Foreskin keratinocyte (primary cell): ENCODE measurements at places on chromosomes 6 and 20. TPM values are rescaled to one million over a fixed set of nuclear protein-coding genes. Genes with fewer than 3 reads are reported as not detected.

CDSN gene
- 0.86 and 1.4 TPM in 2 replicates for polyA plus RNA-seq

PKIB gene
- 0.94 and 2.8 TPM in 2 replicates for polyA plus RNA-seq

PHACTR3 gene
- 28.1 and 29.4 TPM in 2 replicates for polyA plus RNA-seq

FAM83B gene
- 1.1 and 1.9 TPM in 2 replicates for polyA plus RNA-seq

LKAAEAR1 gene
- 0.12 TPM in 1 of 2 replicates, not detected in the other for polyA plus RNA-seq

GJA1 gene
- 33.8 and 44.4 TPM in 2 replicates for polyA plus RNA-seq

CPXM1 gene
- polyA plus RNA-seq = not detected in 2 replicates

ANGPT4 gene
- not detected in 2 replicates for polyA plus RNA-seq

SMLR1 gene
- polyA plus RNA-seq = not detected in 2 replicates

DDO gene
- not detected in 2 replicates for polyA plus RNA-seq

TRAPPC3L gene
- polyA plus RNA-seq = 0.12 and 0.13 TPM in 2 replicates

MAPK14 gene
- 16.0 and 19.4 TPM in 2 replicates for polyA plus RNA-seq

OVOL2 gene
- polyA plus RNA-seq = 7.0 and 9.3 TPM in 2 replicates

BEND6 gene
- 0.53 and 0.87 TPM in 2 replicates for polyA plus RNA-seq

SLC16A10 gene
- polyA plus RNA-seq = 0.09 TPM in 1 of 2 replicates, not detected in the other

TSPO2 gene
- not detected in 2 replicates for polyA plus RNA-seq

LRFN2 gene
- polyA plus RNA-seq = not detected in 2 replicates

BPIFB4 gene
- not detected in 2 replicates for polyA plus RNA-seq

SYCP2 gene
- polyA plus RNA-seq = 0.04 and 0.21 TPM in 2 replicates

SAMD5 gene
- 0.46 and 0.76 TPM in 2 replicates for polyA plus RNA-seq

TMEM200A gene
- polyA plus RNA-seq = 20.5 and 48.3 TPM in 2 replicates

SCRT2 gene
- not detected in 2 replicates for polyA plus RNA-seq

HLA-DQA1 gene
- polyA plus RNA-seq = not detected in 2 replicates

ULBP2 gene
- 9.8 and 9.9 TPM in 2 replicates for polyA plus RNA-seq

TSHZ2 gene
- 0.72 and 0.77 TPM in 2 replicates for polyA plus RNA-seq

FYN gene
- 37.8 and 42.4 TPM in 2 replicates for polyA plus RNA-seq

LRRC73 gene
- 0.64 and 0.66 TPM in 2 replicates for polyA plus RNA-seq

MYH7B gene
- polyA plus RNA-seq = 0.07 and 0.08 TPM in 2 replicates

GHRH gene
- not detected in 2 replicates for polyA plus RNA-seq

SLA2 gene
- polyA plus RNA-seq = 0.03 TPM in 1 of 2 replicates, not detected in the other

SLC22A3 gene
- polyA plus RNA-seq = 0.91 and 0.99 TPM in 2 replicates

COL21A1 gene
- polyA plus RNA-seq = 0.02 and 0.18 TPM in 2 replicates

RUNX2 gene
- polyA plus RNA-seq = 1.2 and 1.5 TPM in 2 replicates

SNPH gene
- 2.7 and 3.0 TPM in 2 replicates for polyA plus RNA-seq

HAO1 gene
- polyA plus RNA-seq = not detected in 2 replicates

TRIM15 gene
- polyA plus RNA-seq = not detected in 2 replicates

SLC17A9 gene
- 0.29 and 0.33 TPM in 2 replicates for polyA plus RNA-seq

MARCKS gene
- 33.4 and 34.2 TPM in 2 replicates for polyA plus RNA-seq

TRIM31 gene
- polyA plus RNA-seq = 0.12 TPM in 2 replicates

TMEM244 gene
- 0.17 TPM in 1 of 2 replicates, not detected in the other for polyA plus RNA-seq

TNXB gene
- 0.03 and 0.07 TPM in 2 replicates for polyA plus RNA-seq

SRMS gene
- 0.04 and 0.09 TPM in 2 replicates for polyA plus RNA-seq

HLA-C gene
- 153 and 234 TPM in 2 replicates for polyA plus RNA-seq

CST5 gene
- polyA plus RNA-seq = not detected in 2 replicates

MCCD1 gene
- not detected in 2 replicates for polyA plus RNA-seq

LST1 gene
- polyA plus RNA-seq = 0.20 and 0.25 TPM in 2 replicates
